ENCODE measurements at places on chromosomes 13 and 19.

DNA sequence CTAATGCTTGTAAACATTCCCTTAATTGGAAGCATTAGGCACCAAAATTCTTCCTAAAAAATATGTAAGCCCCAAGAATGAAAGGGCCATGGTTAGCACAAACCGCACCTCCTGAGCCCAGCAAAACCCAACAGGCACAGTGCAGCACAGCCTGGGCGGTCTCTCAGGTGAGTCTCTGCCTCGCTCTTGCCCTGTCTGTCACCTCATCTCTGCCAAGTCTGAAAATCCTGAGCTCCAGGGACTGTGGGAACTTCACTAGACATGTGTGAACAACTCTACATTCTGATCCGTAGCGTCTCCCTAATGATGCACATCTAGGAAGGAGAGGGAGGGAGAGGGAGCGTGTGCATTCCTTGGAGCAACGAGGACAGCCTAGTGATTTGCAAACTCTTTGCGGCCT, 88.8 kb upstream of the GJB6 start:
- DNase-seq, result no peak

- DNase-seq, result no peak
These were observed 46.6 kb downstream of the PIN1 start for GRCh38 chr19:9881720-9882119.

DNA sequence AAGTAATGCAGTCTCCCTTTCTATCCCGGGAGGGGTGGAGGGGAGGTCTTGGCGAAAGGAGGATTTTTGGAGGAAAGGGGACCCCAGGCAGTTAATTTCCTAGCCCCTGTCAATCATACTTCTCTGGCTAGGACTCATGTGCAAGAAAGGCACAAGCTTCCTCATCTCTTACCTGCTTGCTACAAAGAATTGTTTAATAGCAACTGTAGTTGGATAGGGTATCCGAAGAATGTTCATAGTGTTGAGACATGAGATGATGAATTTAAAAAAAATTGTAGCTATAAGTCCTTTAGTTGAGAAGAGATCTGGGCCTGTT, 525 bp downstream of the BORA start:
- no peak for DNase-seq

DNA sequence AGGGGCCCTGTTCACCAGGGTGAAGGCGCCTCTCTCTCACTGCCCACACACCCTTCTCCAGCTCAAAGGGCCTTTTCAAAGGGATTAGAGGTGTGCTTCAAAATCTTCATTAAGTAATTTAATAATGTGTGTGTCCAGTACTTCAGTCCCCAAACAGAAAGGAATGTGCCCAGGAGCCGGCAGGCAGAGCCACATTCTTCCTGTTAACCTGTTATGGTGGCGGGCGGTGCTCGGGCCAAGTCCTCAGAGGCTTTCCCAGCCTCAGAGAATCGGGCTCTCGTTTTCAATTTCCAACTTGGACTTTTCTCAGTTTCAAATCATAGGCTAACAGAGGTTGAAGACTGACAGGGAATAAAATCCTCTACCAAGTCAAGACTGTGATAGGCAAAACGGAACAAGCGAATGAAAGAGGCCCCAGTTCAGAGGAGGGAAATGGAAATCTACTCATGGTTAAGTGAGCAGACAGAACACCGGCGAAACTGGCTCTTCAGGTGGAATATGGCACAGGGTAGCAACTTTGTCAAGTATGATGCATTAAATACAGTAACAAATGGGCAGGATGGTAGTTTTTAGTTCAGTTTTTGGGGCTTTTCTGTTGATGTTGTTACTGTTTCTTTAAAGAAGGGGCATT, 68.6 kb downstream of the FOXO1 start:
- DNase-seq, result no peak

Measured in omental fat pad (tissue), 4 donors.